ENCODE measurements at places on chromosomes 1 and 21.

DNA sequence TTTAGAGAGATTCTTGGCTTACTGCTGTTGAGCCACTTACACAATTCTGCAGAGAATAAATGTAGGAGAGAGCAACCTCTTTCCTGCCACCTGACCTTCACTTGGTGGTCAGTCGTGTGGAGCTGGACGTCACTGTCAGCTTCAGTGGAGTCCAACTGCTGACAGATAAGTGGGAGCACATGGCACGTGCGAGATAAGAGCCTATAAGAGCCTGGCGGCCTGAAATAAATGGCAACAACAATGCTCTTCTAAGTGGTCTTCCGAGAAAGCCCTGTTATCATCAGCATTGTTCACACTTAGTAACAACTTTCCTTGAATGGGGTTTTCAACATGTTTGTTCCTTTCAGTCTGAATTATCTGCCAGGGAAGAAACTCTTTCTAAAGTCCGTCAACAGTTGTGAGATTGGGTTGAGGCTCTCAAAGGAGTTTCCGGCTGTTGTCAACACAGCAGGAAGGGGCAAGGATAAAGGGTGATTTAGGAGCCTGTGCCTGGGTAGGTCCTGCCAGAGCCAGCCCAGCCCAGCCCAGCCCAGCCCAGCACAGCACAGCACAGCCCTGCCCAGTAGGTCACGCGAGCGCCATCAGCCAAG is 57.2 kb upstream of the RUNX1 start:
- DNase-seq = no peak

- peak; percentile 11 for DNase-seq
Observed at GRCh38 chr21:14737922-14738321, 191.8 kb upstream of the SAMSN1 start.

- no peak for DNase-seq
Observed at GRCh38 chr1:216462066-216462775, 39.0 kb upstream of the USH2A start.

GRCh38 chr1:160251687-160252526 is 10.4 kb downstream of the DCAF8 start:
- peak; percentile 23 for DNase-seq

- DNase-seq = no peak
Observed at GRCh38 chr1:198201956-198202784, 45.4 kb downstream of the NEK7 start.
